ENCODE measurements at places on chromosomes 7 and 10. TPM values are rescaled to one million over a fixed set of nuclear protein-coding genes. Genes with fewer than 3 reads are reported as not detected.

Gene GTPBP4
- 44.9 TPM for polyA plus RNA-seq

- no peak for DNase-seq
Observed at GRCh38 chr7:137439829-137440825, 96.6 kb upstream of the PTN start.

- no peak for DNase-seq
Observed at GRCh38 chr7:117062300-117062699, 109.0 kb downstream of the ST7 start.

- DNase-seq = no peak
Observed at GRCh38 chr7:128435327-128435686, 20.4 kb upstream of the HILPDA start.

- no peak for DNase-seq
Observed at GRCh38 chr7:147547252-147547897, 1043.2 kb upstream of the C7orf33 start.

- DNase-seq = no peak
Observed at GRCh38 chr7:105191331-105191730, 177.3 kb downstream of the KMT2E start.

- DNase-seq = no peak
Observed at GRCh38 chr7:80453699-80454340, 58.0 kb downstream of the GNAT3 start.

Measured in heart right ventricle (tissue), 16 donors.